ENCODE measurements at places on chromosomes 2 and 18.

DNA sequence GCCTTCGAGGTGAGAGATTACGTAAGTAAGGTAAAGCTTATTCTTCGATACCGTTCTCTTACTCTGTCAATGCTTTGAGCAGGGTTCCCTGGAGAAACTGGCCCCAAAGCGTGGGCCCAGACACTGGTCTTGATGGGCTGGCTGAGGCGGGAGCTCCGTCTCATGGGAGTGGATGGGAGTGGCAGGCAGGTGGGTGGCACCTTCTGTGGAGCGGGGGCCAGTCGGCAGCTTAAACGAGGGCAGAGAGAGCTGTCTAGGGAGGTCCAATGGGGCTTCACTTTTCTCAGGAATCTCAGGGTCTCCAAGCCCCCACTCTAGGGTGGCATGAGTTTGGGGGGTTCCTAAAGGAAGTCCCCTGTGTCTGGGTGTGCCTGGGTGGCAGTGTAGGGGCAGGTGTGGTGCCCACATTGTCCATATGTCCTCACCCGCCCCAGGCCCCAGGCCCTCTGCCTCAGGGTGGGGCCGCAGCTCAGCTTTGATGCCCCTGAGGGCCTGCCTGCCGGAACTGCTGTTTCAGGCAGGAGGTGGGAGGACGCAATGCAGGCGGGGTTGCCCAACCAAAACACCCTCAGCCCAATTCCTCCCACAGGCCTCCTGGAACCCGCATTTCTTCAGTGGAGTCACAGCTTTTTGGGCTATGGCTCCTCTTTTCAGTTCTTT, 32.5 kb upstream of the FOSL2 start:
- no peak for DNase-seq

- no peak for DNase-seq
Measured at GRCh38 chr18:9454061-9454703, 21.1 kb upstream of the RALBP1 start.

DNA sequence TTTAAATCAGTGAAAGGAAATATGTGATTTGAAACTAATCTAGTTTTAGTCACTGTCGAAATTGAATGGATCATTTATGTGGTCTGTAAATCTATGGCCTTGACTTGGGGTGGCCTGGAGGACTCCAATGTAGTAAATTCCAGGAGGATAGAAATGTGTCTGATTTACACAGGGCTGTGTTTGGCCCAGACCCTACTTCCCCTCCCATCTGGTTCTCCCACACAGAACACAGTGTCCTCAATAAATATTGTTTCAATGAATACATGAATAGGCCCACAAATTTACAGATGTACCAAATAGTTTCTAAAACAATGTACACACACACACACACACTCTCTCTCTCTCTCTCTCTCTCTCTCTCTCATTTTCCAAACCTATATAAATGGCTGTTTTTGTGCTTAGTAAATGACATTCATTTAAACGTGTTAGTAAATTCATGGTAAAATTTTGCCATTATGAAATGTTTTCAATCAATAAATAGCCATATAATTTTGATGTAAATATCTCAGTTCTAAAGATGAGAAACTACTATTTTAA, 1.9 kb downstream of the CCDC68 start:
- DNase-seq: no peak

- DNase-seq: no peak
Measured at GRCh38 chr2:119440501-119440870, 8.8 kb downstream of the TMEM37 start.

GRCh38 chr18:27862041-27862682, 314.8 kb downstream of the CDH2 start:
- no peak for DNase-seq

GRCh38 chr2:216678813-216679657, 16.3 kb downstream of the IGFBP5 start:
- no peak for DNase-seq

DNA sequence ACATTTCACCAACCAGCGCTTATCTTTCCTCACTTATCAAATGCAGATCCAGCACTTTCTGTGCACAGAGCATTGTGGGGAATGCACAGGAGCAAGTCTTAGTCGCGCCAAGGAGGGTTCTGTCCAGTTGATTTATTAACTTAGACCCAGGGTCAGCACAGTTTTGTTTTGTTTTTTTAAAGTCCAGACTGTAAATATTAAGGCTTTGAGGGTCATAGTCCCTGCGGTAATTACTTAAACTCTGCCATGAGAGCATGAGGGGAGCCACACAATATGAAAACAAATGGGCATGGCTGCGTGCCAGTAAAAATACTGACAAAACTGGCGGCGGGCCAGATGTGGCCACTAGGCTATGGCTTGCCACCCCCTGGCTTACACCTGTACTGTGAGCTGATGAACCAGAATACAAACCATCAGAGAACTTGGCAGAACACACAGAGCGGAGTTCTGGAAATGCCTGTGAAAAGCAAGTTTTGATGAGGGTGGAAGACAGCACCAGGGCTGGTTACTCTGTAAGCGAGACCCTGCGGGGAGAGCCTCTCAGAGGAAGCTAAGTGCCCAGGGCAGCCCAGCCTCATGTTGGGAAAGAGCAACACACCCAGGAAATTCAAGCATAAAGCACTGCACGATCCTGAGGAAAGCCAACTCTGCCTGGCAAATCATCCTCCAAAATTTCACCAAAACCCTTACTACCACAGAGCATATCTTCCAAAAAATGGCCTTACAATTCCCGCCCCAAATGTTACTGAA, 43.6 kb downstream of the L3MBTL4 start:
- DNase-seq: no peak

- DNase-seq: no peak
Measured at GRCh38 chr2:64784168-64785061, 130.7 kb upstream of the SERTAD2 start.

- no peak for DNase-seq
Measured at GRCh38 chr2:45007961-45008295, 1.3 kb downstream of the SIX2 start.

DNA sequence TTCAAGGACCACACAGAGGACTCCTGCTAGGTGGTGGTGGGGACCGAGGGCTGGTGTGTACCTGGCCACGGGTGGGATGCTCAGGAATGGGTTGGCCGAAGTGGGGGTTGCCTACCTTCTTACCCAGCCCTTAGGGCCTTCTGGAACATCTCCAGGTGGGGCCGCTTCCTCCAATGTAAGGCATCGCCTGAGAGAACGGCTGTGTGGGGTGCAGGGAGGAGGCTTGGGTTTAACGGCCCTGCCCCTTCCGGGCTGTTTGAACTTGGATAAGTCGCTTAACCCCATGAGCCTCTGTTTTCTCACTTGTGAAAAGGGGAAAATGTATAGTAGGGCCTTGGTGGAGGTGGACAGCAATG, 35.0 kb downstream of the EMILIN2 start:
- peak; percentile 57 for DNase-seq

DNA sequence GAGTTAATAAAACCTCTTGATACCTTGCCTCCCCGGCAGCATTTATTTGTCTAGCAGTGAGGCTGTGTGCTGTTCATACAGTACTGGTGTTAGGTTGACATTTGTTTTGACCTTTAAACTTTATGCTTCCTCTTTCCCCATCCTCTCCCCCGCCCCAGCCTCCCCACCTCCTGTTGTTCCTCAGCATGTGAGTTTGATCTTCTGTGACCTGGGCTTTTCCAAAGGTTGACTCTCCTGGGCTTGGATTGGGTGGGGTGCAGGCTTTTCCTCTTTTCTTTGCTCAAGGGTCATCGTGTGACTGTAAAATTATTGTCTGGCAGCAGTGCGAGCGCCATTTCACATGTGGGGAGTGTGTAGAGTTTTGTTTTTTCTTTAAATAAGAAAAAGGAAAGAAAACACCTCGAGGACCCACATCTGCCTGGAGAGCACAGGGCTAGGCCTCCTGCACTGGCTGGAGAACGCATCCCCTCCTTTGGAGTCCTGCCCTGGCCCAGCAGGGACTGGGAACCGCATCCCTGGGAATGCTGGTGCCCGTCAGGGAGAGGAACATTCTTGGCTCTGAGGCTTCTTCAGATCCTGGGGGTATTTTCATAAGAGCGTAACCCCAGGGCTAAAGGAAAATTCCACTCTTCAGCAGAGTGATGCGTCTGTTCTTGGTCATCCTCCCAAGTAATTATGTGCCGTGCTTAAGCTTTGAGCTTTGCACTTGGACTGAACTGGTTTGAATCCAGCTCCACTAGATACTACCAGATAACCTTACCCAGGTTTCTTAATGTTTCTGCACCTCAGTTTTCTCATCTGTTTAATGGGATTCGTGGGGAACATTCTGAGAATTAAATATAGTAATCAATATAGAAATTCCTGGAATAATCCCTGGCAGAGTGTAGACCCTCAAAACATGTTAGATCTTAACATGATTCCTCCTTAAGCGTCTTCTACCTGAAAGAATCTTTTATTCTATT, 91.5 kb downstream of the SETBP1 start:
- DNase-seq: no peak

GRCh38 chr2:150676747-150677383, 189.4 kb upstream of the RND3 start:
- no peak for DNase-seq

DNA sequence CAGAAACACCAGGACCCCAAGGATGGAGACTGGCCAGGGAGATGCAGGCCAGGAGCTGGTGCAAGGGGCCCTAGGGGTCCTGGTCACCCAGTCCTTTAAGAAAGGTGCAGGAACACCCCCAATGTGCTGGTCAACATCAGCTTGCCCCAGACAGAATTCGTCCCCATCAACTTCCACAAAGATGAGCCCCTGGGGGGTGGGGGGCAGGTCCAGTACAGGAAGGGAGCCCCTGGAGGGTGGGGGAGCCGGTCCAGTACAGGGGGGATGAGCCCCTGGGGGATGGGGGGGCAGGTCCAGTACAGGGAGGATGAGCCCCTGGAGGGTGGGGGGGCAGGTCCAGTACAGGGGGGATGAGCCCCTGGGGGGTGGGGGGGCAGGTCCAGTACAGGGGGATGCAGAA, 160.7 kb upstream of the SALL3 start:
- no peak for DNase-seq

DNA sequence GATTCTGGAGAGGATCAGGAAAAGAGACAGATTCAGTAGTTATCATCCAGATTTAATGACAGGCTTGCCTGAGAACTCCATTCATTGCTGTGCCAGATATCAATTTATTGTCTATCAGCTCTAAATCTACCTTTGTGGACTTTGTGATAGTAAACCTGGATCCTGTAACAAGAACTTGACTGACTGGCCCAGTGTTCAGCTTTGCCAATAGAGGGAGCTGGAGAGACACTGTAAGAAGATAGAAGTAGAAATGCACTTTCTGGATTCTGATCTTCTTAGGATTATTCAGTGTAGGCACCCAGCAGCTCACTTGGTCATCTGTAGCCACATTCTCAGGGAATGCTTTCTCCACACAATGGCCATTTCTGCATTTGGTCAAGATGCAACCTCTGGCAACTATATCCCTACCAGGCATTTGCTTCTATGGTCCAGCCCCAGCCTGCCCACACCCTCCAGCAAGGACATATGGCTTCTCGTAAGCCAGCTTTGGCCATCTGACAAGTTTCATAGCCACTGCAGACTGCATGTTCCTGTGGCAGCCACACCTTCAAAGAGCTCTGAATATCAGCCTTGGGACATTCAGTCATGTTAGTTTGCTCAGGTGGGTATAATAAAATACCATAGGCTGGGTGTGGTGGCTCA, 6.1 kb upstream of the SERPINB8 start:
- DNase-seq: no peak

DNA sequence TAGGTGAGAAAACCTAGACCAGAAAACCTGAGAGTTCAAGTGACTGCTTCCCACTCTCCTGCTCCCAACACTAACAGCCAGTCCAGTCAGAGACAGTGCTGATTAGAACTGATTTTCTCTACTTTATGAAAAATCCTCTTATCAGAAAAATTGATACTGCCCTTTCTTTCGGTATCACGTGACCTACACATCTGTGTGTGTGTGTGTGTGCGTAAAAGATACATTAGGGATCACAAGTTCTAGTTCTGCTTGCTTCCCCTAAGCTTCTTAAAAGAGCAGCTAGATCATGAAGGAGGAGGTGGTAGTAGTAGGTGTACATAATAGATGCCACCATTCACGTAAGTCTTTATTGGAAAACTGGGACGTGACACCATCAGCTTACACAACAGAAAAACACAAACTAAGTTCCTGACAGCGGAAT, 1.5 kb downstream of the ARL5A start:
- DNase-seq: no peak

- no peak for DNase-seq
Measured at GRCh38 chr18:8188184-8188583, 421.1 kb upstream of the RAB12 start.

DNA sequence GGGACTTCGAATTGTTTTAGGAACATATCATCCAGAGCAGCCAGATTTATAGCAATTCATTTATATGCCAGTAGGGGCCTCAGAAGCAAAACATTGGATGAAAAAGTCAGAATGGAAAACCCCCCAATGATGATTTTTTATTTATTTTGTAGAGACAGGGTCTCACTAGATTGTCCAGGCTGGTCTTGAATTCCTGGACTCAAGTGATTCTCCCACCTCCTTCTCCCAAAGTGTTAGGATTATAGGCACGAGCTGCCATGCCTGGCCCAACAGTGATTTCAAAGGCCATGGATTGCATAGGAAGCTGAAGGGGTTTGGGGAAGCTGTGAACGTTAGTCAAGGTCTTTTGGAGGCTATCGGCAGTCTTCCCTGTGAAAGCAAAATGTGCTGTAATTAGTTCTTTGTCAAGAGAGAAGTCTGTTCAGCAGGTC, 21.9 kb upstream of the MCFD2 start:
- no peak for DNase-seq

DNA sequence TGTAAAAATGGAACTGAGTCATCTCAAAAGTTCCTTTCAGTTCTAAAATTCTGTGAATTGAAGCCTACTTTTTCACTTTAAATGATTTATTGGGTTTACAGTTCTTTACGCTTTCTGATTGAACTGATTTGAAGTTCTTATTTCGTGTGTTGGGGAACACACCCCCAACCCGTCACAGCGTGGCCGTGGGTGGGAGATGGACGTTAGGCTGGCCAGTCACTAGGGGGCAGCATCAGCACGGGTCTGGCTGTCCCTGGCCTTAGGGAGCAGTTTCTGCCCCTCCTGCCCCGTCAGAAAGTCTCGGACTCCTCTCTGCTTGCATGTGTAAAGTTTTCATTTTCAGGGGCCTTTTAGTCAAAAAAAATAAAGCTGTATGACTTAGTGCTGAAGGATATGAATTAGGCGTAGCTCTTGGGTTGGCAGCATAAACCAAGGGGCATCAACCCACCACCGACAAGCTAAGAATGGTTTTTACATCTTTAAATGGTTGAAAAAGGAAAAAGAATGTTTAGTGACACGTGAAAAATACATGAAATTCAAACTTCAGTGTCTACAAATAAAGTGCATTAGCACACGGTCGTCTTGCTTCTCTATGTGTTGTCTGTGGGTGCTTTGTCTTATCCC, 63.4 kb downstream of the ZCCHC2 start:
- peak; percentile 79 for DNase-seq

Measured in femur (tissue), 1 donor.